Iris pigment epithelial cell (primary cell): ENCODE measurements at places on chromosomes 11 and 22.

DNA sequence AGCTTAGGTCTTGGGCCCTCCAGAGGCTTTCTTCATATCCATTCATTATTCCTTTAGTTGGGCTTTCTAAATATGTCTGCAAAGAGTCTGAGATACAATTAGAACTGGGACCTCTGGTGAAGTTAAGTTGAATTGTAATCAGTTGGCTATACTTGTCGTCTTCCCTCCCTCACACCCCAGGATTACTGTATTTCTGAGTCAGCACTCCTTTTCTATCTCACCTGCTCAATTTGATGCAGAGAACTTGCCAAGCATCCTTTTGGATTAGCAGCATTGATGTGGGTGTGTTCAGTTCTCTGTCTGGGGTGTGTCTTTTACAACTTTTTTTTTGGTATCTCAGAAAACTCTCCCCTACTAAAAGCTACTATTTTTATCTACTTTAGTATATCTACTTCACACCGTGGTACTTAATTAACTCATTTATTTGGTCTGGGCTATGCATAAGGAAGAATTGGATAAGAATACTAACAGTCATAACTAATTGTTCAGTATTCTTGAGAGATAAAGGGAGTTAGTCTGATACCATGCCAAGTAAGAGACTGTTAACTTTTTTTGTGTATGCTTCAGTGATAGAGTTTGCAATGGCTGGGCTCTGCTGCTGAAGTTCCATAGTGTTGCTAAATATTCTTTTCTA lies 15.1 kb downstream of the CTNND1 start:
- DNase-seq: no peak

DNA sequence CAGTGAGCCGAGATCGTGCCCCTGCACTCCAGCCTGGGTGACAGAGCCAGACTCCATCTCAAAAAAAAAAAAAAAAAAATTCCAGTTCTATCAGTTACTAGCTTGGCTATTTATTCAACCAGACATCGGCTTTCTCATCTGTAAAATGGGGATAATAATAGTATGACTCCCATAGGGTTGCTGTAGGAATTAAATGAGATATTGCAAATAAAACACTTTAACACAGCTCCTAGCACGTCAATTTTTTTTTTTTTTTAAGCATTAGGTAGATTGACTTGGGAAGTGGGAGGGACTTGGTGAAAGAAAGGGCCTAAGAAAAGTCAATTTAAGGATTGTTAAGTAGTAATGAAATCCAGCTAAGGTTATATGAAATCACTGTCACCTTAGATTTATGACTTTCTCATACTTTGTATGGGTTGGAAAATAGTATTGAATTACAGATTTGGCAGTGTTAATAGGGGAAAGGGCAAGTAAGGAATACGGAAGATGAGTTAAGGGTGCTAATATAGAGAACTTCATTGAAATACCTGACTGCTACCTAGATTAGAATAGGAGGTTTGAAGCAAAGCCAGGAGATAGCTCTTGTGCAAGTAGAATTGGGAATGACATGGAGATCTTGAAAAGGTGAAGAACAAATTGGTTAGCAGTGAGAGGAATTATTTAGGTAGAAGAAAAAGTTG lies 28.8 kb downstream of the BIRC2 start:
- no peak for DNase-seq

DNA sequence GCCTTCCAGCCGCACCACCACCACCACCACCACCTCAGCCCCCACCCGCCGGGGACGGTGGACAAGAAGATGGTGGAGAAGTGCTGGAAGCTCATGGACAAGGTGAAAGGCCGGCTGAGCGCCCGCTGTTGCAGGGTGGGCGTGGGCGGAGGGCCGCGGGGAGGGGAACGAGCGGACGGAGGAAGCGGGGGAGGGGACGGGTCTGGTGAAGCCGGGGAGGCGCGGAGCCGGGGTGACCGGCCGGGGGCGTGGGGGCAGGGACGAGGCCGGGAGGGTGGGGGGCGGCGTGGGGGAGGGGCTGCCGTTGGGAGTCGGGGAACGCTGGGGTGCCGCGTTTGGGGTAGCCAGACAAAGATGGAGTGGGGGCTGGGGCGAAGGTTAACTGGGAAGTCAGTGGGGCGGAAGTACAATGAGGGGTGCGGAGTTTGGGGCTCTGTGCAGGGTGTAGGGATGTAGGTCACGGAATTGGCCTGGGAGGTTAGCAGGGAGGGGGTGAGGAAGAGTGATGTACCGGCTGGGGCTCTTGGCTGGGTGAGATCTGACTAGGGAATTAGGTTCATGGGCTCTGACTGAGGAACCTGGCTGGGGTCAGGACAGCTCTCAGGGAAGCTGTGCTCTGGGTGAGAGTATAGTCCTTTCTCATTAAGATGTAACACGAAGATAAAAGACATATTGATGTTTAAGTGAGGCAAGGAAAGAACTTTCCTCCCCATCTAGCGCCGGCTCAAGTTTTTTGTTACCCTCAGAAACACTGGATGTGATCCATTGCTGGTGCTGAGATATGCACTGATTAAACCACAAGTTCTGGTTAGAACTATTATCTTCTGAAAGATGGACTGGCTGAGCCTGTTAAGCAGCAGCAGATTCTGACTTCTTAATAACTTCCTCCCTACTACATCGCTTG lies 624 bp downstream of the CBL start:
- DNase-seq: peak; percentile 28

DNA sequence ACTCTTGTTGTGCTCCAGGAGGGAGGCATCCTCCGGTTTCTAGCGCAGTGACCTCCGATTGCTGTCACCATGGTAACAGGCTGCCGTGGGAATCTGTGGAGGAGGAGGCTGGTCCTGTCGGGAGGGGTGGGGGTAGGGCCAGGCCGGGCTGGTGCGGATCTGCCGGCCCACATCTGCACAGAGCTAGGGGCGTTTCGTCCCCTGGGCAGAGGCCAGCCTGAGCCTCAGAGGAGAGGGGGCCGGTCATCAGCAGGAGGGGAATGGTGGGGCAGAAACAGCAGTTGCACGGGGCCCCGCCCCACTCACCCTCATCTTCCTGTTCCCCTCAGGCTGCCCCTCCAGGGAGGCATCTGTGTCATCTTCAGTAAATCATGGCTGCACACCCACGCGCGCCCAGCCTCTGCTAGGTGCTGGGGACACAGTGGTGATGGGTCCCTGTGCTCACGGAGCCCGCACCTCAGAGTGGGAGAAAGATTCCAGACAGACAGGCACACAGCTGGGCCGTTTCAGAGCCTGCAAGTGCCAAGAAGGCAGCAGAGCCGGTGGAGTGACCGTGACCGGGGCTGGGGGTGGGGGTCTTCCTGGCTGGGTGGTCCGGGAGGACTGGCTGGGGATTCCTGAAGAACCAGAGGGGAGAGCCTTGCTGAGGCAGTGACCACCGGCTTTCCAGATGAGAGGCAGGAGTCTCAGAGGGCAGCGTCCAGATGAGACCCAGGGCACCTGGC lies 120.5 kb downstream of the CACNA1I start:
- peak; percentile 3 for DNase-seq

DNA sequence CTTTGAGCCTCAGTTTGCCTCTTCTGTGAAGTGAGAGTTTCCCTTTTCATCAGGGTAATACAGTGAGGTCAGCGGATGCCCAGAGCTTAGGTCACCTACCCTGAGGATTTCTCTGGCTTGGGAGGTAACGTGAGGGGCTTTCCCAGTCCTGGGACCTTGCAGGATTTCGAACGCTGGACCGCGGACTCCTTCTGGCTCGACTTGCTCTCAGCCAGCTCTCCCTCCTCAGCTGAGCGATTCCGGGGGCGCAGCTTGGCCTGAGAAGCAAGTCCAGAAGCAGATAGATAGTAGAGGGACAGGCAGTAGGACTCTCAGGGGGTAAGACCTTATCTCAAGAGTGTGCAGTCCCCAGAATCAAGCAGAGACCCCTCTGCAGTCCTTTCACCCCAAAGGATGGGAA lies 24.0 kb downstream of the TNKS1BP1 start:
- no peak for DNase-seq

DNA sequence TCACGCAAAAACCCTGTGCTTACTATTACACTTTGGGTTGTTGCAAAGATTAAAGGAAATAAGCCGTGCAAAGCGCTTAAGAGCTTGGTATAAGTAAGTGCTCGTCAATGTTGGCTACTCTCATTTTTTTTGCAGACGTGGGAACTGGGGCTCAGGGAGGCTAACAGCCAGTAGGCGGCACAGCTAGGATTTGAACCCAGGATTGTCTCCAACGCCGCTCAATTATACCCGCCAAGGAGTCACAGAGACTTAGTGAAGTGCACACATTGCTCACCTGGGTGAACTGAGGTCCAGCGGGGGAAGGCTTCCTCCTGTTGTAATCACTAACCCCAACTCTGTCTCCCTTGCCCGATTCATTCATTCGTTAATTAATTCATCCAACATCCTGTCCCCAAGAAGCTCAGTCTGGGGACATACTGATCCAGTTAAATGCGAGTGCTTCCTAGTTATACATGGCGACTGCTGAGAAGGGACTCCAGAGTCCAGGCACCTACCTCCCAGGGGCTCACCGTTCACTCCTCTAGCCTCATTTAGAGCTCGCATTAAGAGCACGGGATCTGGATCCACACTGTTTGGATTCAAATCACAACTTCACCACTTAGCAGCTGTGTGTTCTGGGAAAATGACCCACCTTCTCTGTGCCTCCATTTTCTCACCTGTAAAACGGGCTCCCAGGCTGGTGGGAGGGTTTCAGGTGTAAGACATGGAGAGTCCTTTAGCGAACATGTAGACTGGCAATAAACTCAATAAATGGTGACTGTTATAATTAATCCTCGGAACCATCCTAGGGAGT lies 838 bp upstream of the MTFP1 start:
- peak; percentile 64 for DNase-seq

- DNase-seq: no peak
Measured at GRCh38 chr22:42632096-42632495, 8.3 kb downstream of the ATP5MGL start.

DNA sequence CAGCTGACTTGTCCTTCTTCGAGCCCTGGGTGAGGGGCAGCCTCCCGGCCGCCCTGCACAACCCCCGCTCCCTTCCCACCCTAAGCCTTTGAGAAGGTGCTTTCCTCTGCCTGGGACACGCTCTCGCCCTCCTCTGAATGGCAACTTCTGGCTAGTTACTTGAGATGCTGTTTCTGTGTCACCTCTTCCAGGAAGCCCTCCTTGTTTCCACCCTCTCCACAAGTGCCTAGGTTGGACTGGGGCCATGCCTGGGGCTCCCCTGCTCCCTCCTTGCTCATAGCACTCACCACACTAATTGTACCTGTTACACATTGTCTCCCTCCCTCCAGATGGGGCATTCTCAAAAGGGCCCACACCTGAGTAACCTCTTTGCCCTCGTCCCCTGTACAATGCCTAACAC lies 72.2 kb downstream of the SCUBE1 start:
- no peak for DNase-seq

GRCh38 chr11:10792385-10793068 lies 16.2 kb downstream of the EIF4G2 start:
- peak; percentile 54 for DNase-seq

GRCh38 chr11:116122697-116123472 lies 618.7 kb upstream of the CADM1 start:
- DNase-seq: no peak

DNA sequence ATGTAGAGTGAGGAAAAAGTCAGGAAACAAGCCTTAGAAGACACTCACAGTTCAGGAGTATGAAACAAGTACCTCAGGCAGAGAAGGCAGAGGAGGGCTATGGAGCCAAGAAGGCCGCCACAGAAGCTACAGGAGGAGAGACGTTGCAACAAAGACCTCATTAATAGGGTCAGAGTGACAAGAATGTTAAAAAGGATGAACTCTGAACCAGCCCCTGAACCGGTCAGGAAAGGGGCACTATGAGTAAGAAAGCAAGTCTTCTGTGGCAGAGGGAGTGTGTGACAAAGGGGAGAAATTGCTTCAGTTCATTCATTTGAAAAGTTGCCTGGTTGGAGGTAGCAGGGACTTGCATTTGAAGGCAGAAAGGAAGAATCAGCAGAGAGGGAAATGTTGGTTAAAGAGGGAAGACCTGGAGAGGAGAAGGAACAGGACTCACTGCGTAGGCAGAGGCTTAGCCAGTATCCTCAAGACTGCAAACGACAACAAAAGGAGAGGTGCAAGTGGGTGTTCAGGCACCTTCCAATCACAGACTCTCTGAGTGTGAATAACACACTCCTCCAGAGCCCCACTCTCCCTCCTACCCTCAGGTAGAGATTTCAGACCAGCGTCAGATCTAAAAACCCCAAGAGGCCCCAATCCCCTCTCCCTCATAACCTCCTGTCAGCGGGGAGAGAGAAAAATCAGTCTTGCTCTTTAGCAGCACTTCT lies 15.4 kb downstream of the TAGLN start:
- DNase-seq: no peak

DNA sequence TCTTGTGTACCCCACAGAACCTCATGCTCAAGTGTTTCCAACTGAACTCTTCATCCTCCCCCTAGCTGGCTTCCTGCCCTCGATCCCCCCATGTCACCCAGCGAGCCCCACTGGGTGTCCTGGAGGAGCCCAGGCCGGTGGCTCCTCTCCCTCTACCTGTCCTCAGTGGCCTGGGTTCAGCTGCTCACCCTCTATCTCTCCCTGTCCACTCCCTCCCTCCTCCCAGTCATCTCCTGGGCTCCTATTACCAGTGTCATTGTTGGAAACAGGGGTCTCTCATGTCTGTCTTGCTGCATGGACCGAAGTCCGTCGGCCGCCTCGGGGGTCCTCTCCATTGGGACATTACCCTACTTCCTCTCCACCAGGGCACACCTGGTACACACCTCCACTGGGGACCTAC lies 12.9 kb upstream of the MPPED1 start:
- no peak for DNase-seq

DNA sequence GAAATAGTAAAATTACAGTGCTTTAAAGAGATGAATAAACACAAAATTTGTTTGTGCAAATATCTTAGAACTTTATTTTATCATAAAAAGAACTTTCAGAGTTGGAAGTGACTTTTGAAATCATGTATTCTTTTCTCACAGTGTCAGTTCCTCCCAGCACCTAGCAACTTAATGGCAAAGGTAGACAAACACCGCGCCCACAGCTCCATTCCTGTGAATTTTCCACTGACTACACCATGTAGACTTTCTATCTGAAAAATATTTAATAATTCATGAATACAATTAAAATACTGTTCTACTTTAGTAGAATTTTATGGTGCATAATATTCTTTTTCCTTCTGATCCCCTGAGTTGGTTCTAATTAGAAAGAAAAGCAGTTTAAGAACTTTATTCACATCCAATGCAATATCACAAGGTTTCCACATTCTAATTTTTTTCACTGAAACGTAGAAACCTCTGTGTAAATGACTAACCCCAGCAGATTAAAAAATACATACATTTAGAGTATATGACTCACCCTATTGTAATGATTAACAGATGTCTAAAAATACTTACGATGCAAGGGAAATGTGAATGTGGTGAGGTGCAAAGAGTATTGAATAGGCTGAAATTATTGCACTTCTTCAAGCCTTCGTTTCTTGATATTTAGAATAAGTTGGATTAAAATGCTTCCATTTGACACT lies 218.2 kb upstream of the CCDC179 start:
- DNase-seq: peak; percentile 69

- DNase-seq: no peak
Measured at GRCh38 chr11:2131371-2132236, 7.6 kb downstream of the IGF2 start.

GRCh38 chr11:10653946-10654810 lies 39.4 kb downstream of the IRAG1 start:
- DNase-seq: peak; percentile 75

- no peak for DNase-seq
Measured at GRCh38 chr11:49505231-49505630, 296.8 kb upstream of the FOLH1 start.

- peak; percentile 95 for DNase-seq
Measured at GRCh38 chr22:31244046-31244942, 32.2 kb downstream of the LIMK2 start.

GRCh38 chr11:129279326-129280026 lies 87.4 kb upstream of the ARHGAP32 start:
- DNase-seq: peak; percentile 79
